NB4 (cell line): ENCODE measurements at places on chromosomes 16 and 17.

- no peak for DNase-seq
Measured at GRCh38 chr16:10938796-10939648, 3.2 kb downstream of the DEXI start.

- no peak for DNase-seq
Measured at GRCh38 chr17:7586673-7587419, 3.0 kb downstream of the SOX15 start.

DNA sequence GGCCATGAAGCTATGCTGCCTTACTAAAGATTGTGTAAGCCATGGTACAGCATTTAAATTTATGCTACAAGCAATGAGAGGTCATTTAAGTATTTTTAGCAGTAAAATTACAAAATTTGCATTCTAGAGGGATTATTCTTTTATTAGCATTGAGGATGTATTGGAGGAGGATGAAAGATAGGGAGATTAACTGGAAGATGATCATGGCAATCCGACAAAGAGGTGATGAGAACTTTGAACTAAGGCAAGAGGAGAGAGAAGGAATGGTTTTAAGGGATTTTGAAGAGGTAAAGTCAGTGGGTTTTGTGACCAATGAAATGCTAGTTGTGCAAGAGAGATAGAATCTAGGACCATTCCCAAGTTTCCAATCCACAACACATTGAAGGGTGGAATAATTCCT lies 129.9 kb downstream of the SNX11 start:
- DNase-seq: no peak

GRCh38 chr17:32349503-32349853 lies 479 bp upstream of the ZNF207 start:
- peak; percentile 39 for DNase-seq

- DNase-seq: peak; percentile 64
Measured at GRCh38 chr17:45719335-45720071, 64.6 kb upstream of the CRHR1 start.

DNA sequence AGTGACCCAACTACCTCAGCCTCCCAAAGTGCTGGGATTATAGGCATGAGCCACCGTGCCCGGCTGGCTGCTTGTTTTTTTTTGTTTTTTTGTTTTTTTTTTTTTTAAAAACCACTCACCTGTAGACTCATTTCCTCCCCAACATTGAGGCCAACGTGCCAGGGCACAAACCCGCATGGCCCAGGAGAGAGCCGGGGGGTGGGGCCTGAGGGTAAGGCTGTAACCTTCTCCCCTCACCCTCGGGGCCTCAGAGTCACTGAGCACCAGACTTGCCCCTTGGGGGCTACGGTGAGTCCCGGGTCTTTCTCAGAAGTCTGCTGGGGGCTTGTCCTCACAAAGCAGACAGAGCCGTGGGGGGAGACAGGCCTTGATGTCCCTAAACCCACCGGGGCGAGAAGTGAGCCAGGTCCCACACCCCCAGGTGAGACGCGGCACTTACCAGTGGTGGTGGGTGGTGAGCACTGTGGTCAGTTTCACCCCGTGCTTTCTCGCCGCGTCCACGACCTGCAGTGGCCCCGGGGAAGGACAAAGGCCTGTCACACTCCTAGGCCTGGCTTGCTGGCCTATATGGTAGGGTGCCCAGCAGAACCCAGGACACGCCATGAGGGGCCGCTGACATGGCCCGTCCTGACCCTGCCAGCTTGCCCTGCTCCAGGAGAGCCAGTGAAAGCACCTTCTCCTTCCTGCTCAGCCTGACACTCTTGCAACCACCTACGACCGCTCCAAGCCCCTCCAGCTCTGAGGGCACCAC lies 4.6 kb downstream of the HAGH start:
- DNase-seq: no peak

DNA sequence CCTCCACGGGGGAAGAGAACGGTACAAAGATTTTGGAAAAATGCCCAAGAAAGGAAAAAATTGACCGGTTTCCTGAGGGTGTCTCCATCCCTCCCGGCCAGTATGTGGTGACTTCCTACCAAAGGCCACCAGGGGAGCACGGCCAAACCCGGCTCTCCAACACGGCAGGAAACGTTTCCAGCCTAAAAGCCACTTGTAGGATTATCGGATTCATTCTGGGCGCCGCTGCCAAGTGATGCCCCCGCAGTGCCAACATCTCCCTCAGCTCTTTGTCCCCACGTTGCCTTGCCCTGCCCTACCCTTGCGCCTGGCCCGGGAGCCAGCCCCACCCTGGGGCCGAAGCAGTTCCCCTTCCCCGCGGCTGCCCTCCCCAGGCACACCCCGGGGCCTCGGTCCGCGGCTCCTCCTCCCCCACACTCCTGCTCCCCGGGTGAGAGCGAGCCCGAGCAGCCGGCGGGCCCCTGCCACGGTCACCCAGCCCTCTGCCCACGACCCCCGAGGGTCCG lies 688 bp downstream of the CRK start:
- peak; percentile 61 for DNase-seq

GRCh38 chr17:80461528-80462160 lies 14.8 kb downstream of the NPTX1 start:
- no peak for DNase-seq

GRCh38 chr17:48261297-48261880 lies 153.8 kb downstream of the SNX11 start:
- DNase-seq: peak; percentile 45

DNA sequence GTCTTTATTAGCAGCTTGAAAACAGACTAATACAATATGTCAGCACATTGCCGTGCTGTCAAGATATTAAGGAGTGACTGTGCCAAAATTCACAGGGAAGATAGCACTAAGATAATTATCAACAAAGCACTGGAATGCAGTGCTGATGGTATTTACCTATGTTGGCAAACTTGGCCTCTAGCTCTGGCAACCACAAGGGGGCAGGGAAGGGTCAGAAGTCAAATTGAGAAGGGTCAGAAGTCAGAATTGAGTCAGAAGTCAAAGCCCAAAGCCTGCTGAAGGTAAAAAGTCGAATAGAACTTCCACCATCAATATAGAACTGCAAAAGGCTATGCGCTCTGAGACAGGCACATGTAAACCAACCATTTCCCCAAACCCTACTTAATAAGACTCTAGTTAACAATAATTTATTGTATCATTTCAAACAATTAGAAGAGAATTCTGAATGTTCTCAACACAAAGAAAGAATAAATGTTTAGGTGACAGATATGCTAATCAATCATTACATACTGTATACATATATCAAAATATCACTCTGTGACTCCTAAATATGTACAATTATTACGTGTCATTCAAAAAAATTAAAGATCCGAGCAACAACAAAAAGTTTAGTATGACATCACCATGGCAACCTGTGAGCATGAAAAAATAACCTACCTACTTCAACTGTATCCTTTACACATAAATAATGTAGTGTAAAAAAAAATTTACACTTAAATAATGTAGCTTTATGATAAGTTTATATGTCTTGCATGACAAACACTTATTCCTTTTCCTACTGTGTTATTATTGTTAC lies 916.1 kb downstream of the KCNJ2 start:
- DNase-seq: peak; percentile 28

DNA sequence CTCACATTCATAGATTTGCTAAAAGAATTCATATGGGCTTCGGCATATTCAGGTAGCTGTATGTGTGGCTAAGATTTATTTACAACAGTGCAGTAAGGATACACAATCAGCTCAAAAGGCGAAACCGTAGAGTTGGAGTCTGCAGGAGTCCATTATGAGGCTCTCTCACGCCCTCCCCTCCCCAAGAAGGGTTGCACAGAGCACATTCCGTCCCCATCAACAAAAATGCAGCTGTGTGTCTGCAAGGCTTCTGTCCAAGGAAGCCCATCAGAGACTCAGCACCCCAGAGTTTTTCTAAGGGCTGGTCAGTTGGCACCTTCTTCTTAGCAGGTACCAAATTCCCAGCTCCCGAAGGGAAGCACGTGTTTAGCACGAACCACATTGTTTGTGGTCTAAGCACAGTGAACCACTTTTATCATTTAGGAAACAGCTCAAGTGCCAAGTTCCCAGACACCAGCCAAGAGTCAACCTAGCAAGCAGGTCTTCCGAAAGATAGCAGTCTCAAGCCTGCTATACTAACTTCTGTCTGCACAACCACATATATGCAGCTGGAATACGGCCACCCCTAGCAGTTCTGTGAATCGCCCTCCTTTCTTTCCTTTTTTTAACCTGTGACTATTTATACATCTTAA lies 28.5 kb upstream of the MEAK7 start:
- DNase-seq: no peak

GRCh38 chr17:12737740-12738469 lies 51.4 kb upstream of the ARHGAP44 start:
- no peak for DNase-seq

DNA sequence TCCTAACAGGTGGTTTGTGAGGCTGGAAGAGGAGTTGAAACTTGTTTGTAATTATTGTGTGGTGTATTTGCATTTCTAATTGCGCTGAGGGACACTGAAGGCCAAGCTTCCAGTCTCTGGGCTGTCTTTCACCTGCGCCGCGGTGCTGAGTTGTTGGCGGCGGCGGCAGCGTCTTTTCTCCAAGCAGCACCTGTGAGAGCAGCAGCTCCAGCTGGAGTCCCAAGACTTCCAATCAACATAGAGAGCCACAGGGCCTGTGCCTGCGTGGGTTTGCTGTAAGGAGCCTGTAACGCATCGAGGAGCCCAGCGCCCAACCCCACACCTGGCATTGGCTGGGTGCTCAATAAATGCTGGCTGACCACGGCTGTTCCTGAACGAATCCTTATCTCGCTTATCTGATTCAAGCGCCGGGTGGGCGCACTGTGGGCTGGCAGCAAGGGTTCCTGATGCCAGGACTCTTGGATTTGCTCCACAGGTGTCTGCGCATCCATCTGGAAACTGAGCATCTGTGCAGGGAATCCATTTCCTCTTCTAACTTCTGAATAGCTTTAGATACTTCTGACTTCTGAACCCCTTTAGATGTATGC lies 138.1 kb downstream of the ASIC2 start:
- DNase-seq: no peak

DNA sequence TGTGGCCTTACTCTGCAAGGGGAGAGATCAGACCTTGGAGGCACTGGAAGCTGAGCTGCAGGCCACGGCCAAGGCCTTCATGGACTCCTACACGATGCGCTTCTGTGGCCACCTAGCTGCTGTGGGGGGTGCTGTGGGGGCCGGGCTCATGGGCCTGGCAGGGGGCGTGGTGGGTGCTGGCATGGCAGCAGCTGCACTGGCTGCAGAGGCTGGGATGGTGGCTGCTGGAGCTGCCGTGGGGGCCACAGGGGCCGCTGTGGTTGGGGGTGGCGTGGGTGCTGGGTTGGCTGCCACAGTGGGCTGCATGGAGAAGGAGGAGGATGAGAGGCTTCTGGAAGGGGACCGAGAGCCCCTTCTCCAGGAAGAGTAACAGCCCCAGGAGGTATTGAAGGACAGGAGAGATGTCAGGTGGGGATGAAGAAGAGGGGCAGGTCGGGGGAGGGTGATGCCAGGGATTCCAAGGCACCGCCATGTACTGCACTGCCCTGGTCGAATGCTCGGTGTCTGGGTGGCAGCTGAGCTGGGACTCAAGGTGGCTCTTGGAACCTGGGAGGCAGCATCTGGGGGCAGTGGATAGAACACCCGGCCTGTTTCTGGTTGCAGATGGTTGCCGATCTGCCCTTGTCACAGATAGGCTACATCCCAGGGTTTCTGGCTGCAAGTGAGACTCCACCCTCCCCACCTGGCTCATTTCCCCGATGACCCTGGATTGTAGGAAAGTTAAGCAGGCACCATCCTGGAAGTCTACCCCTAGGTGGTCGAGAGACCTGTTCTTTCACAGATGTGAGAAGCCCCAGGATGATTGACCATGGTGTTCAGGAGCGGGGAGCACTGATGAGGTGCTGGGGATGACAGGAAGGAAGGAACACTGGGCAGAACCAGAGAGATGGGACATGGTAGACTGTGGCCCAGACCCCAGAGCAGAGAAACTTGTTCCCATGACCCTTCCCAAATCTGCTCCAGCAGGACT lies 5.1 kb downstream of the RNF112 start:
- DNase-seq: no peak

- no peak for DNase-seq
Measured at GRCh38 chr16:17885659-17886207, 415.0 kb upstream of the XYLT1 start.

GRCh38 chr17:249236-249993 lies 68.0 kb upstream of the DOC2B start:
- DNase-seq: no peak

DNA sequence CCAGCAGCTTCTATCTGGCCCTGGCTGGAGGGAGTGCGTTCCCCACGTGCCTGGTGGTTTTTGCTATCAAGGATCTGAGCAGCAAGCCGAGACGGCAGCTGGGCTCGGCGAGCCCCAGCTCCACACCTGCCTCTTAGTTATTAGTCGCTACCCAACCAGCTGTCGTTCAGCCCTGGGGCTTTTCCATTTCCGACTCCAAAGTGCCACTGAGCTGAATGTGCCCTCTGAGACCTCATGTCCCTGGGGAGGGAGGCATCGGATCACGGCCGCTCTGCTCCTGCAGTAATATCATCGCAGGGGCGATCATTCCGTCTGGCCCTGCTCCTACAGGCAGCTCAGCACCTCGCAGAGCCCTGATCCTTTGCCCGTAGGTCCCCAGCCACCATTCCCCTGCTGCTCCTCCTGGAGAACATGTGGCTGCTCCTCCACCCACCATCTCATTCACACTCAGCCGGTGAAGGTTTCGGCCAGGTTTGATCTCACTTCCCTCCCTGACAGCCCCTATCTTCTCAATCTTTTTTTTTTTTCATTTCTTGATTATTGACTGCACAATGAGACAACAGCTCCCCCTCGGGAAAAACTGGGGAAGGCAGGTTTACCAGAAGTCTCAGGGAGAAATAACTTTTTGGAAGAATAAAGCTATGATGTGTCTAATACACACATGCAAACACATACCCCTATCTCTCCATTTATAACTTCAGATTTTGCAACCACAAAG lies 86.7 kb downstream of the ZFHX3 start:
- peak; percentile 47 for DNase-seq

DNA sequence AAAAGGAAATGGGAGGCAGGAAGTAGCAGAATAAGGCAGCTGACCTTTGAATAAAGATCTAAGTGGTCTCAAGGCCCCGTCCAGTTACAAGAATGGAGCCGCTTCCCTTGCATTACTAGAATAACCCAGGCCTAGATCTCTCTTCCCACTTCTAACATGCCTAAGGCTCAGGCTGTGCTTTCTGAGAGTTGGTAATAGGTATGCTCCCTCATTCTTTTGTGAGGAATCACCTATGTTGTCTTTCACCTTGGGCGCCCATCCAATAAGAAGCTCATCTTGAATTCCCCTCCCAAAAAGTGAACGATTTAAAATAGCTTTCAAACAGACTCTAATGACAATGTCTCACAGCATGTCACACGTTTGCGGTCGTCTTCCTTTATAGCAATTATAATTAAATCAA lies 101.2 kb downstream of the KCNJ2 start:
- DNase-seq: no peak

GRCh38 chr17:1797323-1797722 lies 32.4 kb downstream of the SMYD4 start:
- DNase-seq: no peak

- DNase-seq: no peak
Measured at GRCh38 chr16:78500659-78501270, 401.3 kb downstream of the WWOX start.

DNA sequence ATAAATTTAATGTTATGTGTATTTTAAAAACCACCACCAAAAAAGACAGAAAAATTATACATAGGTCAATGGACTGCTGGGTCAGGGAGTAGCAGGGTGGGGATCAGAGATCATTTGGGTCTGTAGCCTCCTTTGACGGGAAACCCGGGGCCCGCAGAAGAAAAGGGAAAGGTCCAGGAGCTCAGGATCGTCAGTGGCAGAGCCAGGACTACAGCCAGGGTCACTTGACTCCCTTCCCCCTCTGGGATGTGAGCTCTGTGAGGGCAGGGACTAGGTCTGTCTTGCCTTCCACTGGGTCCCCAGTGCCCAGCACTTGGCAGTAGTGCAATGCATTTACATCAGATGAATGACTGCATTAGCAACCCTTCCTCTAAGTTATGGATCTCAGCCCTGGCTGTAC lies 62.1 kb downstream of the TOM1L2 start:
- DNase-seq: no peak

GRCh38 chr17:39979016-39979670 lies 1.5 kb upstream of the PSMD3 start:
- no peak for DNase-seq
